Lower lobe of right lung (tissue), 2 donors: ENCODE measurements at places on chromosomes 4 and X.
A peak's percentile ranks its signal among the peaks of the same experiment; 100 is the strongest.

- H3K4me3 ChIP-seq = no peak overlapping the region
- no peaks in the 10 kb centered on the region for H3K4me1 ChIP-seq
- peak overlapping the region; percentile 65 for H3K27ac ChIP-seq
- no peak for DNase-seq
Measured at GRCh38 chr4:83208371-83209365, 75.9 kb downstream of the COQ2 start.

DNA sequence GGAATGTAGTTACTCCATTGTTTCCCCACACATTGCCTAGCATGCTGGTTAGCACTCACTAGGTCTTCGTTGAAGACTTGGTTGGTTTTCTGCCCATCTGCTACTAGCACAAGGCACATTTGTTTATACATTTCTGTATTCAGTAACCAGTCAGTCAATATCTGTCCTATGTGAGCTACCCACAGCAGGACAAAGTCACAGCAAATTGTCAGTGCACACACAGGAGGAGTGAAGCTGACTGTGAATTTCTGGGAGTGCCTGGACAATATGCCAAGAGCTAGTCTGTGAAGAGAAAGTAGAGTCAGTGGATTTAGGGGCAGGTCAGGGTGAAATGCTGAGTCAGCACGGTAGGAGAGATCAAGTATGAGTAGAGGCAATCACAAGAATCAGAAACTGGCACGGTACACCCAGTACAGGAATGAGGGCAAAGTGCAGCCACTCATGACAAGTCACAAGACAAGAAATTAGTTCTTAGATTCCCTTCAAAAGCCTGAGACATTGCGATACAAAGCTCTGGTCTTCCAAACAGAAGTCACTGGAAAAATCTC lies 1049.8 kb upstream of the POU3F4 start:
- no peak overlapping the region for H3K27ac ChIP-seq
- H3K36me3 ChIP-seq = no peaks in the 10 kb centered on the region
- no peak for DNase-seq
- H3K4me1 ChIP-seq = no peaks in the 10 kb centered on the region
- H3K4me3 ChIP-seq = no peak overlapping the region

DNA sequence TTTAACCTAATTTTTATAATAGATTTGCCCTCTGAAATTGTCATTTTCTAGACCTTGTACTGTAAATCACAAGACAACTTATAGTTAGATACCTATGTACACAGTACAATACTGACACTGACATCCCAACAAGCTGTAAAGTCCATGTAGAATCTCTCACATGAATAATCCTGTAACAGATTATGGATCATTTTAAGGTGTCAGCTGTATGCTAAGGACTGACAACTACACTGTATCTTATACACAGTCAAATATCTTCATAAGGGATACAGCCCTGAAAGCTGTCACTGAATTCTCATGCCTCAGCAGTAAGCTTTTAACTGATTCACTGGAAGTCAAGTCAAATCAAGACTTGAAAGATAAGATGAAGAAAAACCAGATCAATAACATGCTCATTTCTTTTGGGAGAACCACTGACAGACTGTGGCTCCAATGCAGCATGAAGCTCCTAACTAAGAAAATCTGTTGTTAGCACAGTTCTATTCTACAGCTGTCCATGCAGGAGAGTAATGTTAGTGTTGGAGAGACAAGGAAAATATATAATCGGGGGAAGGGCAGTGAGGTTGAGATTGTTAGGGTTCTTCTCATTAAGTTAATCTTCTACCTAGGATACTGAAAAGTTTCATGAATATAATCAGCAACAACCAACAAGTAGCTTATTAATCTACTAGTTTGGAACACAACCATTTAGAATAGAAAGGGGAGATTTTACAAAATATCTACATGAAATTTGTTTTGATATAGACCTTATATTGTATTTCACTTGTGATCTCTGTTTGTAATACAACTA lies 612.0 kb downstream of the PCDH18 start:
- no peaks in the 10 kb centered on the region for H3K27me3 ChIP-seq
- H3K4me3 ChIP-seq = no peak overlapping the region
- H3K4me1 ChIP-seq = no peaks in the 10 kb centered on the region
- no peak for DNase-seq
- no peaks in the 10 kb centered on the region for H3K36me3 ChIP-seq

- no peaks in the 10 kb centered on the region for H3K4me1 ChIP-seq
- DNase-seq = no peak
Measured at GRCh38 chrX:137479386-137479785, 86.5 kb upstream of the ZIC3 start.

GRCh38 chr4:176451443-176451842 lies 131.7 kb downstream of the SPCS3 start:
- no peak overlapping the region for H3K4me3 ChIP-seq
- DNase-seq = no peak
- no peaks in the 10 kb centered on the region for H3K36me3 ChIP-seq
- H3K4me1 ChIP-seq = no peaks in the 10 kb centered on the region
- no peaks in the 10 kb centered on the region for H3K27me3 ChIP-seq

- H3K27me3 ChIP-seq = no peaks in the 10 kb centered on the region
- no peaks in the 10 kb centered on the region for H3K4me1 ChIP-seq
- DNase-seq = no peak
- no peak overlapping the region for H3K27ac ChIP-seq
- no peak overlapping the region for H3K4me3 ChIP-seq
Measured at GRCh38 chr4:91116861-91117260, 989.7 kb downstream of the CCSER1 start.

- H3K4me1 ChIP-seq = no peaks in the 10 kb centered on the region
Measured at GRCh38 chr4:142701017-142701416, 145.1 kb downstream of the INPP4B start.

DNA sequence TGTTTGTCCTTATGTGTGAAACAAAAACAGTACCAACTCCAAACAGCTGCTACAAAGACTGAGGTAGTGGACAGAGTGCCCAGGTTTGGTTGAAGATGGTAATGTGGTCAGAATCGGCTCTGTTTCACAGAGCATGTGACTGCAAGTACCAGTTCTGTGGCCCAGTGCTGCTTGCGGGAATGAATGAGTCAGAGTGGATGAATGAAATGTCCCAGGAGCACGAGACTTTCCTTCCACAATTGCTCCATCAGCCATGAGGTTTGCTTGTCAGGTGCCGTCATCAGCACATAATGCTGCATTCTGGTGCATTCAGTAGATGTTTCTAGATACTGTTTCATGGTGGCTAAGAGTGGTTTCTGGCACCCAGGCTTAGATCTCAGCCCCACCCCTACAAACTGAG lies 84.2 kb downstream of the GPR143 start:
- H3K4me1 ChIP-seq = no peaks in the 10 kb centered on the region
- H3K36me3 ChIP-seq = no peaks in the 10 kb centered on the region
- DNase-seq = no peak
- no peak overlapping the region for H3K27ac ChIP-seq

DNA sequence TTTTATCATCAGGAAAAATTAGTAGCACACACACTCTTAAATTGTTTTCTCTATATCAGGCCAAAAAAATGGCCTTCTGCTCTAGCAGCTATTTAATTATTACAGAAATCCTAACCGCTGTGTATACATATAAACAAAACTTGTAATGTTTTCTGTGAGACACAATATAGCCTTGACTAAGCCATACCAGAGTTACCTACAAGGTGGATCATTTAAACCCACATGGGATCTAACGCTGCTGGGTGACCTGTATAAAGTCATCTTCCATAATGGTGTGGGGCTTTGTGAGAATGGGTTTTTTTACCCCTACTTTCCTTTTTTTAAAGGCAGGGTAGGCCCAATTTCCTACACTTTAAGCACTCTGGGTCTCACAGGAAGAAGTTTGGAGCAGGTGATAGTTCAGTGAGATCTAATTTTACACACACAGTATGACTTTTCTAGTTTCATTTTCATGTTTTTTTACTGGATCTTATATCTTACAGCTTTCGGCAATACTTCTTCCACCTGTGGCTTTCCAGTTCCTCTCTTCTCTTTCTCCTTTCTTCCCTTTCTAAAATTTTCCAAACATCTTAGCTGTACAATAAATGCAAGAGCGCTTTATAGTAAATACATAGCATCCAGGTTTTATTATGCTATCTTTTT lies 66.9 kb upstream of the MMAA start:
- DNase-seq = no peak
- no peak overlapping the region for H3K4me3 ChIP-seq
- H3K27ac ChIP-seq = no peak overlapping the region
- peaks cover 22% of the 10 kb centered on the region for H3K36me3 ChIP-seq
- H3K4me1 ChIP-seq = no peaks in the 10 kb centered on the region

GRCh38 chr4:169941141-169941540 lies 85.1 kb downstream of the MFAP3L start:
- DNase-seq = no peak
- H3K4me3 ChIP-seq = no peak overlapping the region

DNA sequence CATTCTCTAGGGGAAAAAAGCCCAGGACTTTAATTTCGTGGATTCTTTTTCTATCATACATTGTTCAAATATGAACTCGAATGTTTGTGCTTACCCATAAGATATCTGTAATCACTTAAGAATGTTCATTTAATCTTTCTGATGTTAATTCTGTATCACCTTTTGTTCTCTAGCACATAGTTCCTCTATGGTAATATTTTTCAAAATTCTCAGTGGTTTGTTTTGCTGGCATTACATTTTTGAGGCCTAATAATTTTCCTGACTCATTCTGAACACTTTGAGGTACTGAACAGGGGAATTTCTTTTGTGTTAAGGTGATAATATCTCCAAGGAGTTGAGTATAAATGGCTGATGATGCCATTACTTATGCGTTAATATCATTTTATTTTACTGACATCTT lies 490.7 kb upstream of the PITX2 start:
- no peak overlapping the region for H3K4me3 ChIP-seq
- no peak for DNase-seq
- no peaks in the 10 kb centered on the region for H3K36me3 ChIP-seq

GRCh38 chr4:10529291-10530136 lies 72.3 kb upstream of the ZNF518B start:
- H3K27ac ChIP-seq = peak overlapping the region; percentile 41
- no peak overlapping the region for H3K4me3 ChIP-seq
- peaks cover 6% of the 10 kb centered on the region for H3K4me1 ChIP-seq
- no peaks in the 10 kb centered on the region for H3K36me3 ChIP-seq
- no peak for DNase-seq
- no peaks in the 10 kb centered on the region for H3K27me3 ChIP-seq

- no peak for DNase-seq
- H3K4me3 ChIP-seq = peak overlapping the region; percentile 24
- H3K36me3 ChIP-seq = no peaks in the 10 kb centered on the region
- H3K27ac ChIP-seq = no peak overlapping the region
- no peaks in the 10 kb centered on the region for H3K4me1 ChIP-seq
Measured at GRCh38 chr4:175947117-175947722, 118.4 kb upstream of the WDR17 start.

GRCh38 chr4:25306518-25307057 lies 6.0 kb upstream of the ZCCHC4 start:
- H3K27me3 ChIP-seq = no peaks in the 10 kb centered on the region
- H3K4me1 ChIP-seq = no peaks in the 10 kb centered on the region
- H3K36me3 ChIP-seq = no peaks in the 10 kb centered on the region
- H3K27ac ChIP-seq = no peak overlapping the region
- no peak overlapping the region for H3K4me3 ChIP-seq

DNA sequence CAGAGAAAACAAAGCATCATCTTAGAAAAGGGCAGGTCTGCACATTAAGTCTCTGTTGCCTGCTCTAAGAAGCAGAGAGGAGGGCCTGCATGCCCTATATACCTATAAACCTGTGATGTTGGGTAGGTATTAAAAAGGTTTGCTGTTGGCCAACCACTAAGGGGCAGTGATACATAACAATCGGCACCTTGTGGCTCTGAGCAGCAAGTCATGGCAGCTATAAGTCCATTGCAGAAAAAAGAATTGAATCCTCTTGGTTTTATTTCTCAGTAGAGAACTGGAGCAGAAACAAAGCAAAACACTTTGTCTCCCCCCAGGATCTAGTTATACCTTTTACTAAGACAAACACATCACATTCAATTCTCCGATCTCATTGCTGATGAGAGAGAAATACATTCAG lies 1364.4 kb downstream of the STIM2 start:
- no peak for DNase-seq
- no peaks in the 10 kb centered on the region for H3K36me3 ChIP-seq
- no peak overlapping the region for H3K4me3 ChIP-seq

- H3K4me3 ChIP-seq = no peak overlapping the region
- no peaks in the 10 kb centered on the region for H3K4me1 ChIP-seq
Measured at GRCh38 chr4:87950493-87950892, 25.0 kb upstream of the SPP1 start.

GRCh38 chr4:75142382-75142781 lies 209.5 kb downstream of the PARM1 start:
- H3K4me3 ChIP-seq = no peak overlapping the region
- H3K27ac ChIP-seq = no peak overlapping the region
- no peaks in the 10 kb centered on the region for H3K27me3 ChIP-seq
- no peak for DNase-seq
- H3K4me1 ChIP-seq = no peaks in the 10 kb centered on the region

- peak; percentile 52 for DNase-seq
- no peaks in the 10 kb centered on the region for H3K36me3 ChIP-seq
- peaks cover 16% of the 10 kb centered on the region for H3K27me3 ChIP-seq
- peak within 1 kb of the TSS; percentile 63 for H3K4me3 ChIP-seq
- H3K27ac ChIP-seq = peak within 1 kb of the TSS; percentile 29
- H3K4me1 ChIP-seq = peaks cover 4% of the 10 kb centered on the region
Measured at GRCh38 chr4:52051213-52051614, at the start of gene SPATA18. Gene SPATA18 (plus strand): TSS chr4:52051304. CDS start chr4:52051705, 401 bp downstream.

DNA sequence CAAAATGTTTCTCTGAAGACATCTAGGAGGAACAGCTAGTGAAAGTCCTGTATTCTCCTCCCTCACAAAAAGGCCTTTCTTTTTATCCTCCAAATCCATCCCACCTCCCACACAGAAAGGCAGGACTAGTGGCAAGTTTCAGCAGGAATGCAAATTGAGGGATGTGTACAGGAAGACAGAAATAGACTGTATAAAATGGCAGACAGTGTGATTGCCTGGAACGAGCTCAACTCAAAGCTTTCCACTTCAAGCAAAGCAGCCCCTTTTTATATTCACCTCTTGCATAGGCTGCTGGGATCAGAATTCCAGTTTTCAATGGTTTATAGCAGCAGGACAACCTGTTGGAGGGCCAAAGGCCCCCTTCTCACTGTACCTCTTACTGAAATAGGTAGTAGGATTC lies 57.5 kb downstream of the DCX start:
- no peaks in the 10 kb centered on the region for H3K4me1 ChIP-seq
- H3K36me3 ChIP-seq = no peaks in the 10 kb centered on the region
- H3K4me3 ChIP-seq = no peak overlapping the region
- H3K27me3 ChIP-seq = no peaks in the 10 kb centered on the region

- no peaks in the 10 kb centered on the region for H3K4me1 ChIP-seq
- H3K27ac ChIP-seq = no peak overlapping the region
- H3K27me3 ChIP-seq = no peaks in the 10 kb centered on the region
- no peaks in the 10 kb centered on the region for H3K36me3 ChIP-seq
Measured at GRCh38 chr4:174707051-174707676, 121.9 kb downstream of the GLRA3 start.

DNA sequence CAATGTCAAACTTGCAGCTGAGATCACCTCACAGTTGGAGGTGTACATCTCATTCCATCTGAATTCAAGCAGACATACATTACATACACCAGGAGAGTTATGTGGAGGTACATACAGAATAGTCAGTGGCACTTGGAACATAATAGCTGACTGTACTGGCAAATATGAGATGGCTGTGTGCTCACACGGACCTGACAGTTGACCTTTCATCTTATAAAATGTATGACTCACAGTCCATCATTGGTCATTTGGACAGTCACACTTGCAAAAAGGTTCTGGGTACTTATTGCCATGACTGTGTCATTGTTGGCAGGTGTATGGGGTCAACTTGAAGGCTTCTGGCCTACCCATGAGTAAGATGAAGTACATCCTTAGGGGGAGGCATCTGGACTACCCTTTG lies 88.6 kb upstream of the WDR1 start:
- H3K36me3 ChIP-seq = no peaks in the 10 kb centered on the region
- H3K4me1 ChIP-seq = no peaks in the 10 kb centered on the region
- no peaks in the 10 kb centered on the region for H3K27me3 ChIP-seq
- no peak overlapping the region for H3K27ac ChIP-seq
